ENCODE measurements at places on chromosomes 5 and 9.

- H3K36me3 ChIP-seq: no peaks in the 10 kb centered on the region
- no peak overlapping the region for H3K4me3 ChIP-seq
- H3K27ac ChIP-seq: no peak overlapping the region
- H3K4me1 ChIP-seq: peaks cover 7% of the 10 kb centered on the region
- no peak for DNase-seq
Measured at GRCh38 chr5:67291671-67292070, 95.1 kb upstream of the CD180 start.

GRCh38 chr5:127741412-127741811 is 38.2 kb downstream of the CCDC192 start:
- no peak for DNase-seq
- H3K4me1 ChIP-seq: no peaks in the 10 kb centered on the region
- peaks cover 1% of the 10 kb centered on the region for H3K36me3 ChIP-seq
- H3K4me3 ChIP-seq: no peak overlapping the region
- H3K27me3 ChIP-seq: peaks cover 4% of the 10 kb centered on the region

DNA sequence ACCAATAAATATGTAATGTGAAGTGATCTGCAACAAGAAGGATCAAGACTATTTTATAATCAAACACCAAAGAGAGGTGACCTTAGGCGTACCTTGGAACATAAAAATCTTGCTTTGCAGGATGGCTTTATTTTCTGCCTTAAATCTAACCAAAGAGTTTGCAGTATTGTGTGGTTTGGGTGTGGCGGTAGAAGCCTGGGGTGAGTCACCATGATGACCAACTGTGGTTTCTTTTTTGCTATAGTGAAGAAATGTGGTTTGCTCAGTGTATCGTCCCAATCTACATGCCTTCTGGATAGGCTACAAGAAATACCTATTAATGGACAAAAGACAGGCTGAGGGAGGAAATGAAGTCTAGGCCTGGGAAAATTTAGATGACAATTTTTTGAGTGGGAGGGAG is 5.1 kb upstream of the CAST start:
- no peaks in the 10 kb centered on the region for H3K36me3 ChIP-seq
- peaks cover 5% of the 10 kb centered on the region for H3K27me3 ChIP-seq
- no peak overlapping the region for H3K27ac ChIP-seq
- H3K4me1 ChIP-seq: peaks cover 24% of the 10 kb centered on the region
- DNase-seq: no peak
- no peak overlapping the region for H3K4me3 ChIP-seq

- H3K4me3 ChIP-seq: no peak overlapping the region
- H3K27me3 ChIP-seq: peaks cover 12% of the 10 kb centered on the region
- H3K36me3 ChIP-seq: no peaks in the 10 kb centered on the region
- H3K27ac ChIP-seq: no peak overlapping the region
- no peak for DNase-seq
- no peaks in the 10 kb centered on the region for H3K4me1 ChIP-seq
Measured at GRCh38 chr9:77957652-77958051, 74.0 kb downstream of the GNAQ start.

DNA sequence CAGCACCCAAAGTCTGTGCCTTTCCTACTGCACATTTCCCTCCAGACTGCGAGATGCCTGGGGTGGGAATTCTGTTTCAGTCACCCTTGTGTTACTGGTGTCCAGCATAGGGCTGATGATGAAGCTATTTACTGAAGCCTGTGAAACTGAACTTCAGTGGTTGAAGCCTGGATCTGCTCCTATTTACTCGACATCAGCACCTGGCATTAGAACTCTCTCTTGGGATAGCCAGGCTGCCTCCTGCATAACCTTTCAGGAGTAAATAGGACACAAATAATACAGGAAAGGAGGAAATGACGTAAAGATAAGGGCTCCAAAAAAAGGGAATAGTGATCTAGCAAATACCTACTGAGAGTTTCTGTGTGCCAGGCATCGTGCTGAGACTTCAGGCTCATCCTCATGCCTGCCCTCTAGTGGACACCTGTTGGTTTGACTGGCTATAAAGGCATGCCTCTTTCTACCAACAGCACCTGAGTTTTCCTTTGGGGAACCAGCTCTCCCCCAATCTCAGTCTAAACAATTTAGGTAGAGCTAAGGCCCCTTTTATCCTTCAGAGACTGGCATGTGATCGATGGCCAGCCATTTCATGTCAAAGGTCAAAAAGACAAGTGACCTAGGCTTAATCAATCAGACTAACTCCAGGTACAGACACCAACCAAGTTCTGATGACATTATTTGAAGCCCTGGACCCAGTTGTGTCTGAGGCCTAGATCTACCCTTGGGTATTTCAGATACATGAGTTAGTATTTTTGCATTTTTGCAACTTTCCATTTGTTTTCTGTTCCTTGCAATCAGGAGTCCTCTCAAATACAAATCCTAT is 192.1 kb upstream of the TRIM32 start:
- H3K27ac ChIP-seq: no peak overlapping the region
- no peaks in the 10 kb centered on the region for H3K27me3 ChIP-seq
- H3K36me3 ChIP-seq: no peaks in the 10 kb centered on the region
- no peak for DNase-seq

- DNase-seq: no peak
- peaks cover 9% of the 10 kb centered on the region for H3K27me3 ChIP-seq
- no peak overlapping the region for H3K4me3 ChIP-seq
- no peaks in the 10 kb centered on the region for H3K36me3 ChIP-seq
- H3K27ac ChIP-seq: no peak overlapping the region
- H3K4me1 ChIP-seq: peaks cover 3% of the 10 kb centered on the region
Measured at GRCh38 chr5:156824800-156825199, 25.3 kb upstream of the PPP1R2B start.

GRCh38 chr5:72558046-72558336 is 50.8 kb upstream of the ZNF366 start:
- H3K27me3 ChIP-seq: peaks cover 8% of the 10 kb centered on the region
- no peak overlapping the region for H3K27ac ChIP-seq
- DNase-seq: no peak
- no peak overlapping the region for H3K4me3 ChIP-seq
- peaks cover 13% of the 10 kb centered on the region for H3K4me1 ChIP-seq

GRCh38 chr5:14925326-14925725 is 53.7 kb upstream of the ANKH start:
- no peak overlapping the region for H3K27ac ChIP-seq
- peaks cover 6% of the 10 kb centered on the region for H3K4me1 ChIP-seq
- H3K4me3 ChIP-seq: no peak overlapping the region
- no peaks in the 10 kb centered on the region for H3K27me3 ChIP-seq
- no peak for DNase-seq

GRCh38 chr5:71996789-71997188 is 110.5 kb upstream of the MAP1B start:
- H3K4me3 ChIP-seq: no peak overlapping the region
- peaks cover under 1% of the 10 kb centered on the region for H3K27me3 ChIP-seq
- H3K36me3 ChIP-seq: no peaks in the 10 kb centered on the region

- no peaks in the 10 kb centered on the region for H3K36me3 ChIP-seq
- no peak overlapping the region for H3K4me3 ChIP-seq
- DNase-seq: no peak
- H3K27ac ChIP-seq: no peak overlapping the region
- H3K27me3 ChIP-seq: no peaks in the 10 kb centered on the region
- no peaks in the 10 kb centered on the region for H3K4me1 ChIP-seq
Measured at GRCh38 chr5:127898551-127899213, 184.9 kb upstream of the SLC12A2 start.

GRCh38 chr5:132873119-132873929 is at the start of gene LEAP2:
Gene LEAP2 (plus strand): TSS chr5:132873668. CDS start chr5:132873695, 27 bp downstream.
- H3K27ac ChIP-seq: peak within 1 kb of the TSS; percentile 62
- no peak within 1 kb of the TSS for H3K4me3 ChIP-seq
- no peaks in the 10 kb centered on the region for H3K27me3 ChIP-seq
- DNase-seq: no peak

- no peak overlapping the region for H3K4me3 ChIP-seq
- H3K27ac ChIP-seq: no peak overlapping the region
- DNase-seq: no peak
- peaks cover 22% of the 10 kb centered on the region for H3K27me3 ChIP-seq
- no peaks in the 10 kb centered on the region for H3K4me1 ChIP-seq
- H3K36me3 ChIP-seq: peaks cover 5% of the 10 kb centered on the region
Measured at GRCh38 chr5:73213566-73213998, 40.6 kb downstream of the TMEM174 start.

DNA sequence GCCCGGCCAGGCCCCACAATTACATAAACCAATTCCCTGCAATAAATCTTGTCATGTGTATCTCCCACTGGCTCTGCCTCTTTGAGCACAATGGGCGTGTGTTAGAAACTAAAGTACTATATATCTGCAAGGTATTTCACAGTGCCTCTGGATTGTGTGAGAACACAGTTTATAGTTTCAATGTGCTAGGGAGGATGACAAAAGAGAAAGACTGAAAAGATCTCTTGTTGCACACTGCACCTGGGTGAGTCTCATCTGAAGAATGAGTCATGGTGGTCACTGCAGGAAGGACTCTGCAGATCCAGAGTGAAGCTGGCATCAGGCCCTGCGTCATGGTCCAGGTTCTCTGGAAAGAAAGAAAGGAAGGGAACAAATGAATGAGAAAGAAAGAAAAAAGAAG is 20.7 kb upstream of the CTSV start:
- peaks cover 2% of the 10 kb centered on the region for H3K27me3 ChIP-seq
- no peak overlapping the region for H3K27ac ChIP-seq
- no peaks in the 10 kb centered on the region for H3K36me3 ChIP-seq

GRCh38 chr5:79811904-79812303 is 122.3 kb downstream of the CMYA5 start:
- no peak overlapping the region for H3K4me3 ChIP-seq
- peaks cover 11% of the 10 kb centered on the region for H3K27me3 ChIP-seq
- no peak overlapping the region for H3K27ac ChIP-seq
- H3K36me3 ChIP-seq: no peaks in the 10 kb centered on the region
- H3K4me1 ChIP-seq: no peaks in the 10 kb centered on the region
- no peak for DNase-seq

DNA sequence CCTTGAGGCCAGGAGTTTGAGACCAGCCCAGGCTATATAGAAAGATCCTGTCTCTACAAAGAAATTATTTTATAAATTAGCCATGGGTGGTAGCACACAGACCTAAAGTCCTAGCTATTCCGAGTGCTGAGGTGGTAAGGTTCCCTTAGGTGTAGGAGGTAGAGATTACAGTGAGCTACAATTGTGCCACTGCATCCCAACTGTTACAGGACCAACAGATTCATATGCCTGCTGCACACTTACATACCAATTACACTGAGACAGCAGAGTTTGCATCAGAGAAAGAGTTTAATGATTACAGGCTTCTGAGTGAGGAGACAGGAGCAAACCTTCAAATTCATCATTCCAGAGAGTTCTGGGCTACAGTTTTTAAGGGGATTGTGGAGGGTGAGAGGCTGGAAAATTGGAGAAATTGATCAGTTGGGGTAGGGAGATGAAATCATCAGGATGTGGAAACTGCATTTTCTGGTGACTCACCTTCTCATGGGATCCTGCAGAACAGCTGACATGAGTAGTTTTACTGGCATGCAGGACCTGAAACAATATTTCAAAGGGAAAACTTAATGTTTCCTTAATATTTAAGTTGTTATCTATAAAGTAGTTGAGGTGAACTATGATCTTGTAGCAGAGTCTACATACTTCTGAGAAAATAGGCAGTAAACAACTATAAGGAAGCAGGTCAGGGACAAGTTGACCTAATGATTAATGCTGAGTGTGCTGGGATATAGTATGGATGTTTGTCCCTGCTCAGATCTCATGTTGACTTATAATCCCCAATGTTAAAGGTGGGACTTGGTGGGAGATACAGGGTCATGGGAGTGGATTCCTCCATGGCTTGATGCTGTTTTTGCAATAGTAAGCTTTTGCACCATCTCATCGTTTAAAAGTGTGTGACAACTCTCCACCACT is 54.7 kb downstream of the ANXA2R start:
- H3K4me1 ChIP-seq: peaks cover 20% of the 10 kb centered on the region
- H3K4me3 ChIP-seq: no peak overlapping the region
- H3K36me3 ChIP-seq: peaks cover 16% of the 10 kb centered on the region
- no peaks in the 10 kb centered on the region for H3K27me3 ChIP-seq

- H3K4me1 ChIP-seq: no peaks in the 10 kb centered on the region
- H3K4me3 ChIP-seq: no peak overlapping the region
- H3K27ac ChIP-seq: no peak overlapping the region
- DNase-seq: no peak
- no peaks in the 10 kb centered on the region for H3K27me3 ChIP-seq
Measured at GRCh38 chr5:105817416-105817815, 1853.3 kb downstream of the EFNA5 start.

DNA sequence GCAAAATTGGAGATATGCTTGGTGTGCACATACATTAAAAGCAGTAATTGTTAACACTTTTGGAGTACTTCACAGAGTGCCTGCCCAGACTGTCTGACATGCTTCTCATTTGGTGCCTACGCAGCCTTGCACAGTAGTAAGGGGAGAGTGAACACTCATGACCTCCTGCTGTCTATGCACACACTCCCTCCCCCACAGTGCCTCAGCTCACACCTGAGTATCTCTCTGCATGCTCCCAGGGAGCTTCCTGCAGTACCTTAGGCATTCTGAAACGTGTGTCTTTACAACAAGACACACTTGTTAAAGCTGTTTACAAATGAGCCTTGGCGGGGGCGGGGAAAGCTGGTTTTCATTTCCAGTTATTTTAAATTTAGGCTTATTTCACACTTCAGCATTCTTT is 18.0 kb downstream of the MAP3K1 start:
- peaks cover 77% of the 10 kb centered on the region for H3K4me1 ChIP-seq
- DNase-seq: no peak
- H3K27ac ChIP-seq: peak overlapping the region; percentile 85

DNA sequence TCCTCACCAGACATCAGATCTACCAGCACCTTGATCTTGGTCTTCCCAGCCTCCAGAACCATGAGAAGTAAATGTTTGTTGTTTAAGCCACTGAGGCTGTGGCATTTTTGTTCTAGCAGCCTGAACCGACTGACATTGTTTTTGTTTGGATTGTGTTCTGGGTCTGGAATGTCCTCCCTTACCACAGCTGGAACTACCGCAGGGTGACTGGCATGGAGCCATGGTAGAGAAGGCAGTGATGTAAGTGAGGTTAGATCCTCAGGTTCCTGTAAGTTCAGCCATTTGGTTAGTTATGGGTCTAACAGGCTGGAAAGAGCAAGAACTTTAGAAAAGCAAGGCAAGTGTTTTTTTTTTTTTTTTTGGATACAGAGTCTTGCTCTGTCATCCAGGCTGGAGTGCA is 209.3 kb downstream of the DAB2IP start:
- peaks cover 8% of the 10 kb centered on the region for H3K4me1 ChIP-seq
- no peaks in the 10 kb centered on the region for H3K36me3 ChIP-seq
- no peak overlapping the region for H3K4me3 ChIP-seq
- H3K27ac ChIP-seq: no peak overlapping the region

DNA sequence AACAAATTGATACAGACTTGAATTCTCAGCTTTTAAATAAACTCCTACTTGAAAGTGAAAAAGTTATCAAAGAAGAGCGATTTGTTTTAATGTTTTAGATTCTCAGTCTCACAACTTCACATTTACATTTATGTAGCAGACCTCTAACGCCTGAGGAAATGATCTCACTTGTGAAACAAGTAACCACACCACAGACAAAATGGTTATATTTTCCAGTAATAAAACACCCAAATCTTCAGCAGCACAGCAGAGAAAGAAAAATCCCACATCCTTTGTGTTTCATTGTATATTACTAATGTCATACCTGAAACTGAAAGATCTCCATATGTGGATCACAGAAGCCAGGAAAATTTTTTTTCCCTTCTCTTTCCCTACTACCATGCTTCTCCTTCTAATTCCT is 29.8 kb upstream of the GZMA start:
- H3K4me3 ChIP-seq: no peak overlapping the region
- no peak overlapping the region for H3K27ac ChIP-seq
- H3K4me1 ChIP-seq: no peaks in the 10 kb centered on the region
- no peak for DNase-seq
- no peaks in the 10 kb centered on the region for H3K36me3 ChIP-seq

GRCh38 chr9:35664531-35665470 is at the start of gene ARHGEF39:
Gene ARHGEF39 (minus strand): TSS chr9:35665195. CDS start chr9:35665169, 26 bp downstream.
- peak within 1 kb of the TSS; percentile 83 for H3K4me3 ChIP-seq
- H3K36me3 ChIP-seq: peaks cover 7% of the 10 kb centered on the region
- no peaks in the 10 kb centered on the region for H3K27me3 ChIP-seq
- H3K27ac ChIP-seq: peak within 1 kb of the TSS; percentile 22

Measured in memory B cell (primary cell).